Endothelial cell of umbilical vein (primary cell): ENCODE measurements at places on chromosomes 12 and 14.

- DNase-seq, result no peak
Observed at GRCh38 chr14:71680736-71681387, 251.4 kb upstream of the RGS6 start.

GRCh38 chr14:77458249-77458950 lies 507 bp downstream of the AHSA1 start:
- DNase-seq, result no peak

DNA sequence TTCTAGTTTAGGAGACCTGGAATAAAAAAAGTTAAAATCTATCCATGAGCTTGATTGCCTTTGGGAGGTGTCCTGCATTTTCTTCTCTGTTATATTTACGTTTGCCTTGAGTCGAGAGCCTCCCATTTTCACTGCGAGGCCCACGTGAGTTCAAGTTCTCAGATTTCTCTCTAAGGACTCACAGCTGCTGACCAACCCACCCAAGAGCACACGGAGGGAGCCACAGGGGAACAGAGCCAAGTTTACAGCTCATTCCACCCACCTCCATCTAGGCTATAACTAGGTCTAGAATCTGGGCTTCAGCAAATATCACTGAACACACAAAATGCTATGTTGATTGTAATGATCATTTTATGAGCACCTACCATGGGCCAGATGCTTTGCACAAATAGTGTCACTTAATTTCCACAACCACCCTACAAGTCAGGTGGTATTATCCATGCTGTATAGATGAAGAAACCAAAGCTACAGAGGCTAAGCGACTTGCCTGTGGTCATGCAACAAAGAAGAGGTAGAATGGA lies 16.7 kb downstream of the ALDH1L2 start:
- no peak for DNase-seq

DNA sequence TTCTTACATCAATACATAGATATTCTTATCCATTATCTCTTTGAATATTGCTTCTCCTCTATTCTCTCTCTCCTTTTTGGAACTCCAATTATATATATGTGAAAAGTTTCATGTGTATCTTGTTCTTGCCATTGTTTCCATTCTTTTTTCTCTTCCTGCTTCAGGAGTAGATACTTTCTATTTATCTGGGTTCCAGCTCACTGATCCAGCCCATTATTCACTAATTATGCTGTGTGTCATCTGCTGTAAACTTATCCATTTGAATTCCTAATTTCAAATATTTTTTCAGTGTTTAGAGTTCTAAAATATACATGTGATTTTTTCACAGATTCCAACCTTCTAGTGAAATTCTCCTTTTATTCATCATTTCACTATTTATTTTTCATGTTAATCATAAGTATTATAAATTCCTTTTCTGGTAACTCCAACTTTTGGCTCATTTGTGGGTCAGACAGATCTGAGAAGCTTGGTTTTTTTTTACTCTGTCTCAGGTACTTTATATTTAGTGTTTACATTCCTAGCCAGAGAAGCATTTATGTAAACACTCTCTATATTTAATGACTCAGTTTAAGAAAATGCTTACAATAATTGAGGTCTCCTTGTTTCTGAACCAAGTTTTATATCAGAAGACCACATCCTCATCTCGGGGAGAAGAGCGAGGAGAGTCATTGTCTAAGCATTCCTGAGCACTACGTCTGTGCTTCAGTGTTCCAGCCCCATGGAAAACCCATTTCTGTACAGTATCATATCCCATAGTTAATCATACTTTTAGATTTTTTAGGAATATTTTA lies 15.9 kb upstream of the AMIGO2 start:
- peak; percentile 43 for DNase-seq

- DNase-seq, result no peak
Observed at GRCh38 chr14:62018606-62019005, 256.4 kb downstream of the SNAPC1 start.

- peak; percentile 67 for DNase-seq
Observed at GRCh38 chr12:117679776-117680175, 289.0 kb downstream of the KSR2 start.

DNA sequence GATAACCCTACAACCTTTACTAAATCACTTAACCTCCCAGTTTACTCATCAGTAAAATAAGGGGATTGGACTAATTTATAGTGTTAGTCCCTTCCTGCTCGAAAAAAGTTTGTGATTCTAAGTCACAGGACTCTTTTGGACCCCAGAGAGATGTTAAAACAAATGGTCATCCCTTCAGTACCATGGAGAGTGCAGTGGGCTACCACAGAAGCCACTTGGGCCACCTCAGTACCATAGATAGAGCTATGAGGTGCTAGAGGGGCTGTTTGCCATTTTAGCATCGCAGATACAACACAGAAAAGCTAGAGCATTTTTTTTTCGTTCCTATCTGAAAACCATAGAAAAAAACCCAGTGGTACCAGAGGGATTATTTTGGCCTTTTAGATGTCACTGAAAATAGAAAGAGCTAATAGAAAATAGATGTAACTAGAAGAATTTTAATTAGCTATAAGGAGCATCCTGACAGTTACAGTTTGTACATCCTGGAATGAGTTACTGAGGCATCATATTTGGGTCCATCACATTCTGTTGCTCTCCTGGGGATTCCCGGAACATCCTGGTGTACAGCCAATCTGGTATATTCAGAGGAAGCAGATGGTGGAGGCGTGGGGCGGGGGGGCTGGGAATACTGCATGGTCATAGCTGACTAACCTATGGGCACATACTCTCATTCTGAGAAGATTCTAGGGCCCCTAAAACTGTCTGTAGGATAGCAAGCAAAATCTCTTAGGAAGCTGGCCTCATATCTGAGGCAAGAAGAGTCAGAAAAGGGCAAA lies 2.8 kb downstream of the ZNF219 start:
- no peak for DNase-seq

- DNase-seq, result no peak
Observed at GRCh38 chr12:2355198-2355597, 302.4 kb downstream of the CACNA1C start.

DNA sequence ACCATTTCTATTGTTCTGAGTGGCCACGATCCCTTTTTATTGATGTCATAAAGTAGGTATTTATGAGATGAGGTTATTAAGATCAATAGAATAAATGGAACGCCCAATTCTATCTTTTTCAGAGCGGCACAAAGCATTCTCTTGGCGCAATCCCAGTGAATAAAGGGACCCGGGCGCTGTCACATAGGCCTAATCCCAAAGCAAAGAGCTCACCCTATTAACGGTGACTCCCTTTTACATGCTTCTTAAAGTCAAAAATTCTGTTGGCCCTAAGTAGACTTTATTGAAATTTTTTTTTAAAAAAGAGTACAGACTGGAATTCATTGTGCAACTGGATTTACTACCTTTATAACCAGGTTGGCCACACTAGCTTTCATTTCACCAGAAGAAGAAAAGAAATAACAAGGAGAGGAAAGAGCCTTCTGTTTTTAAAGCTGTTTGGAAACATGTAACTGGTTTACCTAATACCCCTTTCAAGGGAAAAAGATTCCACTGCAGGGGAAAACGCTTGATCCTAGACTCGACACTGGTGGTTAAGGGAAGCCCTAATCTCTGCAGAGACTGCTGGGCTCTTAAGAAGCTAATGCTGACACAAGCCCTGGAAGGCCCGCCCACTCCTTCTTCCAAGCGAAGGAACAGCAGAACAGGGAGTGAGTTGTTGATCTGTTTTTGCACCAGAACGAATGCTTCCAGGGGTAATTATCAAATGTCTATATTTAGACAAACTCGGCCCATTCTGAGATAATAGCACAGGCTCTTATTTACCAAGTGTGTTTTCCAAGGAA lies 381.2 kb downstream of the BCL11B start:
- DNase-seq, result no peak
